ENCODE measurements at places on chromosomes 6 and 20.

DNA sequence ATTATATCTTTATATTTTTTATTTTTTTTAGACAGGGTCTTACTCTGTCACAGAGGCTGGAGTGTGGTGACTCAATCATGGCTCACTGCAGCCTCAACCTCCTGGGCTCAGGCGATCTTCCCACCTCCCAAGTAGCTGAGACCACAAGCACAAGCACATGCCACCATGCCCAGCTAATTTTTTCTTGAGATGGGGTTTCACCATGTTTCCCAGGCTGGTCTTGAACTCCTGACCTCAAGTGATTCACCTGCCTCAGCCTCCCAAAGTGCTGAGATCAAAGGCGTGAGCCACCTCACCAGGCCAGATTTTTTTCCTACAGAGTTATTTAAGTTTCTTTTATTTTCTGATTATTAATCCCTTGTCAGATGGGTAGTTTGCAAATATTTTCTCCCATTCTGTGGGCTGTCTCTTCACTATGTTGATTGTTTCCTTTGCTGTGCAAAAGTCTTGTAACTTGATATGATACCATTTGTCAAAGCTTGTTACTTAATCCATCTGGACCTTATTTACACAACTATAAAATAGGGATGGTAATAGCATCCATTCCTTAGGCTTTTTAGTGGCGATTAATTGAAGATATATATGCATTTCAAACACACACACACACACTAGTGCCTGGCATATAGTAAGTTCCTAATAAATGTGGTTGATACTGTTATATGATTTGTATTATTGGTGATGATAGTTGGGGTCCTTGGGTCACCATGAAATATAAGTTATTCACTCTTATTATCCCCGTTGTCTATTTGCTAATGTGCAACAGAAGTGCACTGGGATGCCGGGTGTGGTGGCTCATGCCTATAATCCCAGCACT lies 187.1 kb downstream of the BCAS1 start:
- no peak for DNase-seq

- DNase-seq = no peak
Measured at GRCh38 chr6:152736687-152737273, 13.8 kb upstream of the VIP start.

DNA sequence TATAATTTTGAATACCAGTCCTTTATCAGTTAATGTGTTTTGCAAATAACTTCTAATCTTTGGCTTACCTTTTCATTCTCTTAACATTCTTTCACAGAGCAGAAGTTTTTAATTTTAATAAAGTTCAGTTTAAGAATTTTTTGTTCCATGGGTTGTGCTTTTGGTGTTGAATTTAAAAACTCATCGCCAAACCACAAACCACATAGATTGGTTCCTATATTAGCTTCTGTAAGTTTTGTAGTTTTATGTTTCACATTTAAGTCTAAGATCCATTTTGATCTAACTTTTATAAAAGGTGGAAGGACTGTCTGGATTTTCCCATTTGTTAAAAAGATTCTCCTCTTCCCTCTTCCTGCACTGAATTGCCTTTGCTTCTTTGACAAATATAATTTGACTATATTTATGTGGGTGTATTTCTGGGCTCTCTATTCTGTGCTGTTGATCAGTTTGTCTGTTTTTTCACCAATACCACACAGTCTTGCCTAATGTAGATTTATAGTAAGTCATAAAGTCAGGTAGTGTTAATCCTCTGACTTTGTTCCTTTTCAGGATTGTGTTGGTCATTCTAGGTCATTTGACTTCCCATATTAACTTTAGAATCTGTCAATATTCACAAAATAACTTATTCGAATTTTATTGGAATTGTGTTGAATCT lies 17.5 kb upstream of the SDCBP2 start:
- DNase-seq = no peak

DNA sequence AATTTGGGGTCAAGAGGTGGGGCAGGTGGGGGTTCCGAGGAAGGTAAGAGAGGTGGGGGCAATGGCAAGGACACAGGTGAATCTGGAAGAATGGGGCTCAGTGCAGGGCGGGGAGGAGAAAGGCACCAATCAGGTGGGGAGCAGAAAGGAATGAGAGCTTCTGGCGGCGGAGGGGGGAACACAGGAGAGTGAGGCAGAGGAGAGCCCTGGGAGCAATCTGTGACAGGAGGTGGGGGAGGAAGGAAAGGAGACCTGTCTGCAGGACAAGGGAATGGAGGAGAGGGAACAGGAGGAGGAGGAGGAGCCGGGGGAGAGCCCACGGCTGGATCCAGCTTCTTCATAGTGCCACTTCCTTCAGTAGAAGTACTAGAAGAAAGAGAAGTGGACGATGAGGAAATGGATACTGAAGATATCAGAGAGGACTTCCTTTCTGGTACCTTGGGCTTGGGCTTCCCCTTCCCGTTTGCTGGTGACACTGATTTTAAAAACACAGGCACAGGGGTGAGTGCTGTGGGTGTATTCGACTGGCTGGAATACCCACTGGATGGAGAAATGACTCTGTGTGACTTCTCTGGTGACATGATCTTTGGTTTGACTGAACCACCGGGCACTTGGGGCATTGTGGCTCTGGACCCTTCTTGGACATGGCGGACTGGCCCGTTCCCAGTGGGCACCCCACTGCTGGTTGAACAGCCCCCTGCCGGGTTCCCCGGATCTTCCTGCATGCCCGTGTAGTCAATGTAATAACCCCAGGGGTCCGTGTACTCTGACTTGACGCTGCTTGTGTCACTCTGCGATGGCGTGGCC lies 27.4 kb downstream of the HEBP2 start:
- DNase-seq = no peak

GRCh38 chr6:20444786-20445271 lies 43.1 kb downstream of the E2F3 start:
- DNase-seq = no peak

DNA sequence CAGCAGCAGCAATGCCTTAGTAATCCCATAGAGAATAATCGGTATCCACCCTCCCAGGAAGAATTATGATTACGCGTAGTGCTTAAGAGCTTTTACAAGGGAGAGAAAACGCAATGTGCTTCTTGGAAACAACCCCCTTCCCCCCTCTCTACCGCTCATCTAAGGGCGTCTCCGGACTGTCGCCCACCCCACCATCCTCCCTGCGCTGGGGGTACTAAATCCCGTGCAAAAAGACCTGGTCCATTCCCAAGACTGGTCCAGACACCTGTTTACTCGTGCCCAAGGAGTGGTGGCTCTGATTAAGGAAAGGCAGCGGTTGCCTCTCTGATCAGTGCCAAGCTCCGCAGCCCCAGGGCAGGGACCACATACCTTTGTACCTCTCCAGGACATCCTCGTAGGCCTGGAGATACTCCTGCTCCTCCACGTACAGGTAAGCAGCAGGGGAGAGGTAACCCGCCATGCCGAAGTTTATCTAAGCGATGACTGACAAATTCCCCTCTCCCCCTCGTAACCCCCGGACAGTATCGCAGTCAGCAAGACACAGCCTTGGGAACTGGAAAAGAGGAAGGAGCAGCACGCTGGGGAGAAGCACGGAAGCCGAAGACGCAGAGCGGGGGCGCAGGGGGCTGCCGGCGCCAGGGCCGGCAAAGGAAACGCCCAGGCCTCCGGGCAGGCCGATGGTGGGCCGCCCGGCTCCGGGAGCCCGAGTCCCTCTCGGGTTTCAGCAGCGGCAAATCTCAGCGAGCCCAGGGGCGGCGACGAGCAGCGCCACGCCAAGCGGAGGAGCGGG lies 112.0 kb upstream of the BEND6 start:
- DNase-seq = peak; percentile 83

GRCh38 chr20:46293084-46293483 lies 15.2 kb downstream of the CDH22 start:
- DNase-seq = peak; percentile 79

GRCh38 chr6:36724514-36725390 lies 27.1 kb downstream of the RAB44 start:
- peak; percentile 86 for DNase-seq

GRCh38 chr6:111033628-111034289 lies 51.9 kb downstream of the RPF2 start:
- DNase-seq = peak; percentile 88

GRCh38 chr20:3168079-3168828 lies 5.1 kb downstream of the LZTS3 start:
- peak; percentile 79 for DNase-seq

GRCh38 chr6:133179481-133179880 lies 61.7 kb upstream of the EYA4 start:
- DNase-seq = no peak

DNA sequence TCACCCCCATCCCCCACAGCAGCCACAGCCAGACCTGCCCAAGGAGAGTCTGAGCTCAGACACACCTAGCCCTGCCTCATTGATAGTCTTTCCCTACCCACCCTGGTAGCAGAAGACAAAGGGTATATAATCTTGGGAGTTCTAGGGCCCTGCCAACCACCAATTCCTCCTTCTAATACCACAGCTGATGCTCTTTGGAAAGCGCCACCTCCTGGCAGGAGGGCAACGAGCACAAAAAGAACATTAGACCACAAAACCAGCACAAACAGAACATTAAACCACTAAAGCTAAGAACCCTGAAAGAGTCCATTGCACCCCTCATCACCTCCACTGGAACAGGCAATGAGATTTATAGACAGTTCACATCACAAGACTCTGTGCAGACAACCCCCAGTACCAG lies 195.8 kb upstream of the FUT9 start:
- no peak for DNase-seq

- no peak for DNase-seq
Measured at GRCh38 chr6:167836721-167837120, 10.0 kb downstream of the AFDN start.

DNA sequence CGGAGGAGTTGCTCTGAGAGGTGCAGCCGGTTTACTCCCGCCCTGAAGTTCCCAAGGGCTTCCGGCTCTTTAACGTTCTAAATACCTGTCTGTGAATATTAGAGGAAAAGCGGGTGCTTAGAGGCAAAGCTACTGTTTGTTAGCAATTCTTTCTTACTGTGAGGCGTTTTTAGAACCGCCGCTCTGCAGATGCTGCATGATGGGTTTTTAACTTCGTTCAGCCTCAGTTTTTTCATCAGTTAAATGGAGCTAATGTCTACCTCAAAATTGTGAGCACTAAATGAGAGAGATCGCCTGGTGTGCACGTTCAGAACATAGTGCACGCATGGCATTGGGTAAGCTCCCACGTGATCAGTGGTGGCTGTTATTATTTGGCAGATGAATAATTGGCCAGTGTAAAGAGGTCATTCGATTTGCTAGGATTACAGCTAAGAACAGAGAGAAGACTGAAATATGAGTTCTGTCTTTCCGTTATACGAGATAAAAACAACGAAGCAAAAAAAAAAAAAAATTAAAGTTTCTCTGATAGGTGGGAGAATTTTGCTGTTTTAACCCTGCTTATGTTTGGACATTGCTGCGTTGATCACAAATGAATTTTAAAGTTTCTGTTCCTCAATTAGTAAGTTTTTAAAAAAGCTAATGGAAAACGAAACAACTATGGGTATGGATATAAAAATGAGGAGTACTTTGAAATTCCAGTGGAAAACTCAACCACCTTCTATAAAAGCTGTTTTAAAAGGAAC lies 660 bp upstream of the TFB1M start:
- no peak for DNase-seq

DNA sequence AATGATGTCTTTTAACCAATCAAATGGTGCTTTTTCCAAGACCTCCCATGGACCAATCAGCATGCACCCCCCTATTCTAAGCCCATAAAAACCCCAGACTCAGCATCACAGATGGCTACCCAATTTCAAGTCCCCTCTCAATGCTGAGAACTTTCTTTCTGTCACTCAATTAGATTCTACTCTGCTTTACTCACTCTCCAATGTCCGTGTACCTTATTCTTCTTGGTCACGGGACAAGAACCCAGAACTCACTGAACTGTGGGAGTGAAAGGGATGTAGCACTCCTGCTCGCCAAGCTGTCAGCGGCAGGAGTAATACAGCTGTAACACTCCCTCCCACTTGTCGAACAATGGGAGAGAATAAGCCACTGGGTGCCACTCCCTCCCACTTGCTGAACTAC lies 20.8 kb upstream of the MAP7 start:
- DNase-seq = no peak

GRCh38 chr6:136773473-136773796 lies 18.8 kb downstream of the MAP3K5 start:
- DNase-seq = no peak

- no peak for DNase-seq
Measured at GRCh38 chr6:89048985-89049384, 31.6 kb upstream of the PNRC1 start.

- DNase-seq = peak; percentile 73
Measured at GRCh38 chr6:41039060-41039998, at the start of gene UNC5CL. Gene UNC5CL (minus strand): TSS chr6:41039221. CDS start chr6:41035074, 4,147 bp downstream.

DNA sequence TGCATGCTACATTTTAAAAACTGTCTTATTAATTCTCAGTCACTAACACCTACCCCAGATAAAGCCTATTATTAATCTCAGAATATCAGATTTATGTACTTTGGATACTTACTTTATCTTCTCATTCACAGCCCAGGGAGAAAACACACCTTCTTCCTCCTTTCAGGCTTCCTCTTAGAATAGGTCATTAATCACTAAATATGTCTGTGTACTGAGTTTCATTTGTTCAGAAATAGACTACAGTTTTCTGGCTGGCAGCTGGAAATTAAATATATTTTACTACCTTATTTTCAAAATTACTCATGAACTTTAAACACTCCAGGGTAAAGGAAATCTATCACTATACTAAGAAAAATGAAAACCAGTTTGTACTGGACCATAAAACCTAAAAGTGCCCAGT lies 147.7 kb upstream of the DST start:
- DNase-seq = no peak

DNA sequence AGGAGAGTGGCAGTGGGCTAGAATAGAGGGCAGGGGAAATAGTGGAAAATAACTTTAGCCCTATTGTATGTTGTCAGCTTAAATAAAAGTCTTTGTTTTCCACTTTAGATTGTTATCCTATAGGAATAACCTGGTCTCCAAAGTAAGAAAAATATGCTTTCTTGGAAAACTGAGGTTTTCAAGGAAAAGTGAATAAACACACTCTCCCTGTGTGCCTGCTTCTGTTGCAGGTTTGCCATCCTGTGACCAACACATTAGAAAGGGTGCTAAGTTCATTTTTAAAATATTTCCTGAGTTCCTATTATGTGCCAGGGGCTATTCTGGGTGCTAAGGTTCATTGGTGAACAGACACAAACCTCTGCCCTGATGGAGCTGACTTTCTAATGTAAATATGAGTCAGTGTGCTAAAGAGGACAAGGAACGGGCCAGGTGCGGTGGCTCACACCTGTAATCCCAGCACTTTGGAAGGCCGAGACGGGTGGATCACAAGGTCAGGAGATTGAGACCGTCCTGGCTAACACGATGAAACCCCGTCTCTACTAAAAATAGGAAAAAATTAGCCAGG lies 23.5 kb downstream of the BICRAL start:
- DNase-seq = no peak
